ACHN (cell line): ENCODE measurements at places on chromosomes 7 and 10.

DNA sequence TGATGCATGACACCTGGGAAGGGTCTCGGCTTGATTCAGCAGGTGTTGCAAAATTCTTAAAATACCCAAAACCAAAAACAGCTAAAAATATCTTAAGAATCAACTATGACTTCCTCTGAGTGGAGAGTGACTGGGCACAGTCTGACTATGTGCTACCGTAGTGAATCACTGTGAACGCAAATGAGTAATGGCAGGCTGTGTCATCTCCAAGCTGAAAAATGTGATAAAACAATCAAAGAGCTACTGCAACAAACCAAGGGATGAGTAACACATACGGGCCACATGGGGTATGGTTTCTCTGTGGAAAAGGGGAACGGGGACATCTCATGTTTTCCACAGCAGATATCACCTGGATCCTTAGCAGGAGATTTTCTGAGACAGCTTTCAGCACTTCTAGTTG, 127.5 kb downstream of the ABCA13 start:
- DNase-seq, result no peak

DNA sequence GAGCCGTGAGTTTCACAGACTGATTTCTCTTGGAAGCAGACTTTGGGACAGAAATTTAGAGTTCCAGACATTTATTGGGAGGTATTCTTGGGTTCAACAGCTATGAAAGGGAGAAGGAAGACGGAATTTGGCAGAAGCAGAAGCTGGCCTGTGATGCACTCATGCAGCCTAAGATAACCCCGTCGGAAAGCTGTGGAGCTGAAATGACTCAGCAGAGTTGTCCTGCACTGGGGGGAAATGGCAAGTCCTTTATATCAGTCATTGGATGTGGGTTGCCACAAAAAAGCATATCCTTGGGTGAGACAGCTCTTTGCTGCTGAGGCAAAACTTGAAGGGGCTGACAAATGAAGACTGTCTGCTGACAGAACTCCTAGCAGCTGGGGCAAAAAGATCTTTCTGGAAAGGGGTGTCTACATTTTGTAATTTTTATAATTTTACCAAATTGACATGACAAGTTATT, 11.5 kb upstream of the MICU1 start:
- DNase-seq, result no peak

DNA sequence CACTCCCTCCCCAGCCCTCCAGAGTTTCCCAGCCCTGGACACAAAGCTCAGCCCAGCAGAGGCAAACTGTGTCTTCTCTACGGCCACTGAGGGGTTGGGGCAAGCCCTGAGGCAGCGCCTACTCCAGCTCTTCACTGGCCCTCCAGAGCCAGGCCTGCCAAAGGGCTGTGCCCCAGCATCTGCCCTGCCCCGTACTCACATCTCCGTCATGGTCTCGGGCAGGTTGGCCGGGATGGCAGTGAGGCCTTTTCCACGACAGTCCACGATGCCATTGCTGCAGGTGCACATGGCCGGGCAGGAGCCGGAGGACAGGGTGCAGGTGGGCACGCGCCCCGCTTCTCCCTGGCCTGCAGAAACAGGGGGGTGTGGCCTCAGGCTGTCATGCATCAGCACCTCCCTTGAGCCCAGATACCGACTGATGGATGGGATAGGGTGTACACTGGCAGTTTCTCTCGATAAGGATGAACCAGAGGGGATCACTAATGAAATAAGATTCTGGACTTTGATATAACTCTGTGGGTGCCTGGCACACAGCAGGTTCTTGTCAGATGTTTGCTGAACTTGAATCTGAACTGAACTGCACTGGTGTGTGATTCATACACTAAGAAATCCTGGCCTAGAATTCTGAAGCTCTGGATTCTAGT, 125.2 kb downstream of the SLIT1 start:
- no peak for DNase-seq

DNA sequence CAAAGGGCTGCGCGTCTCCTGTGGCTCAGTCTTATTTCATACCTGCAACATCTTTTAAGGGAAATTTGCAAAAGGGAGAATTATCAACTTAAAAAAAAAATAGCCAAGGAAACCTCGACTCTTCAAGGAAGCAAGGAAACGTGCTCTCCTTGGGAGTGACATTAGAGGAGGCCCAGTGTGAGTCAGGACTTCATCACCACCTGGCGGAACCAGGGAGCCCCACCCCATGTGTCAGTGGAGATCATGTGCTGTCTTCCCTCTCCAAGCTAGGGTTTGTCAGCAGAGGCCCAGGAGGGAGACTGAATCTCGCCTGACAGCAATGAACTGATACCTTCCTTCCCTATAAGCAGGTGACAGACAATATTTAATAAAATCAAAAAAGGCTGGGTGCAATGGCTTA, 28.9 kb downstream of the POR start:
- peak; percentile 57 for DNase-seq

DNA sequence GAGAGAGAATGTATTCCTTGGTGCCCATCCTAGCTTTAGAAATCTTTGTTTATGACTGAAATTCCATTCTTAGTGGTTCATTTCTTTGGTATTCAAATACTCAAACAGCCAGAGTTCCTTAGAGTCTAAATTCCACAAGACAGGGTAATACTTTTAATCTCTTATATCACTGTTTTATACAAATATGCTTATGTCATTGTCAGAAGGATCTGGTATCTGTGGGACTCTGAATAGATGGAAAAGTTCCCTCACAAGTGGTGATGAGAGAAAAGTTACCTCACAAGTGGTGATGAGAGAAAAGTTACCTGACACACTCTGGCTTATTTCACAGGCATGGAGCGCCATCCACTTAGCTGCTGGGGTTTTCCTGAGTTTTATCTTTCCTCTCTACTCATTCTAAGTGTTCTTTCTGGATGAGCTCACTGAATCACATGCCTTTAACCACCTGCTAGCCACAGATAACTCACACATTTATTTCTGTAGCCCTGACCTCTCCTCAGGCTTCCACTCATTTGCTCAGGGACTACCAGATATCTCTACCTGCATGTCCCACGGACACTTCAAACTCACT, 784.0 kb downstream of the SUGCT start:
- peak; percentile 72 for DNase-seq

GRCh38 chr7:29272057-29272456, 77.5 kb downstream of the CHN2 start:
- DNase-seq, result no peak

DNA sequence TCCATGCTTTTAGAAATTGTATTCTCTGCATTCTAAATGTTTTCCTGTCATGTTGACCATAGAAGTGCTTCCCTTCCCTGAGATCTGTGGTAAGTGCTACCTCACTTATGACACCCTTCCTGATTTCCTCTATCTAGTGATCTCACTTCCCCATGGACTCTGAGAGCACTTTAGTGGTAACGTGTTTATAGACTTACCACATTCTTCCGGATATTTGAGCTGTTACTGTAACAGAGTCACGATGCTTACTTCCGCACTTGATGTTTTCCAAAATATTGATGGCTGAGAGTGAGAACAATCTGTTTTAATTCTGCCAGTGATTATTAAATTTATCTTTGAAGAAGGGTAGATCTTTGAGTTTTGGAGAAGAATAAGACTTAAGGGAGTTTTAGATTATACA, 60.1 kb upstream of the NAMPT start:
- no peak for DNase-seq

DNA sequence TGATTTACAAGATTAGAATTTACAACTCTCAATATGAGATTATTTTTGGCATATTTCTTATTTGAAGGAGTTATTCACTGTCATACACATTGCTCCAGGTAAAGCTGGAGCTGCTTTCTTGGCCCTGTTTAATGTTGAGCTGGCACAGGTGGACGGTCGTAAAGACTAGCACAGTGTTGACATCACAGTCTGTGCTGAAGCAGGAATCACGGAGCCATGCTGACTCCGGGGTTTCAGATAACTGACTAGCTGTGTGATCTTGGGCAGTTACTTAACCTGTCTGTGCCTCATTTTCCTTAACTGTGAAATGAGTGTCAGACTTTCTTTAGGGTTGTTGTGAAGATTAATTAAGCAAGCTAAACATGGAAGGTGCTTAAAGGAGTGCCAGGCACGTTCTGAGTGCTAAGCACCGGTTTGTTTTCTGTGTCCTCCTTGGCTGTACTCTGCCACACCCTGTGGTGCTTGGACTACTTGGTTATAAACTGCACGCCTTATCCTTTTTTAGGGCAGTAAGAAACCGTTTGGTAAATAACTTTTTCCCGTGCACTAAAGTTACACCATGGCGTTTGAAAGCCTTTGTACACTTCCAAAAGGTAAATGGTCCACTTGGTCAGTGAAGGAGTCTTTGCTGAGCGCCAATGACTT, 47.7 kb downstream of the DYNC2I1 start:
- DNase-seq, result no peak

- DNase-seq, result no peak
These were observed 40.7 kb upstream of the ZMIZ1 start for GRCh38 chr10:79028056-79028430.

DNA sequence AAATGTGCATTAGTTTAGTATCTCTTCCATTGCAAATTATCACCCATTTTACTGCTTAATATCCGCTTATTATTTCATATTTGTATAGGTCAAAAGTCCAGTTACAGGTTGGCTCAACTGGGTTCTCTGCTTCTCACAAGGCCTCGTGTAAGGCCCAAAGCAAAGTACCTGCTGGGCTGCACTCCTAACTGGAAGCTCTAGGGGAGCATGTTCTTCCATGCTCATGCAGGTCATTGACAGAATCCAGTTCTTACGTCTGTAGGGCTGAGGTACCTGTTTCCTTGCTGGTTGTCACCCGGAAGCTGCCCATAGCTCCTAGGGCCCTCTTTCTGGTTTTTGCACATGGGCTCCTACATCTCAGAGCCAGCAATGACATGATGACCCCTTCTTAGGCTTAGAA, 79.6 kb downstream of the RAPGEF5 start:
- DNase-seq, result no peak

- no peak for DNase-seq
These were observed 57.7 kb downstream of the CREB3L2 start for GRCh38 chr7:137944168-137944567.

- no peak for DNase-seq
These were observed 21.4 kb downstream of the DPCD start for GRCh38 chr10:101609481-101609880.

DNA sequence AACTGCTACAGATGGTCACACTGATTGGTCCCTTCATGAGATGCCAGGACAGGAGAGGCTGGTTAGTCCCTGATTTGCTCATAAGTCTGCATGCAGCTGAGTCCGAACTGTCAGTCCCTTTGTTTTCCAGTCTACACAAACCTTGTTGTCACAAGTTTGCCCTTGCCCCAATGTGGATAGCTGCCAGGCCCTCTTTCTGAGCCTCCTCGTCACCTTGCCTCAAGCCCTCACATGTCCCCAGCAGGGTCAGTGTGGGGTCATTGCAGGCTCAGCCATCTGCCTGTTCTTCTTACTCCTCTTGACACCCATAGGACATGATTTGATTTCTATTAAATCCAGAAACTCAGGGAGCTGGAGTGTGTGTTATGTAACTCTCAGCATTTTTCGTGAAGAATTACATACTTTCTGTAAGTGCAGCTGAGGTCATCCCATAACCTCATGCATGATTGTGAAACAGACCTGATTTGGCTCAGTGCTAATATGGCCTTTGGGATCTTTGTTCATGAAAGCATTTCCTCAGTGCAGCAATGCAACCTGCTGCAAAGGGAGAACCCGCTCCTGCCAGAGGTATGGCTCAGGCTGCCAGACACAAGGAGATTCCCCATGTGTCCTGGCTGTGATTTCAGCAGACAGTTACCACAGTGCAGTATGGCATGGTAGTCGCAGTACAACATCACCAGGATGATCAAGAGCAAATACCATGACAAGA, 70.0 kb upstream of the ZMIZ2 start:
- peak; percentile 22 for DNase-seq

- no peak for DNase-seq
These were observed 21.9 kb downstream of the LDB3 start for GRCh38 chr10:86690231-86690630.

DNA sequence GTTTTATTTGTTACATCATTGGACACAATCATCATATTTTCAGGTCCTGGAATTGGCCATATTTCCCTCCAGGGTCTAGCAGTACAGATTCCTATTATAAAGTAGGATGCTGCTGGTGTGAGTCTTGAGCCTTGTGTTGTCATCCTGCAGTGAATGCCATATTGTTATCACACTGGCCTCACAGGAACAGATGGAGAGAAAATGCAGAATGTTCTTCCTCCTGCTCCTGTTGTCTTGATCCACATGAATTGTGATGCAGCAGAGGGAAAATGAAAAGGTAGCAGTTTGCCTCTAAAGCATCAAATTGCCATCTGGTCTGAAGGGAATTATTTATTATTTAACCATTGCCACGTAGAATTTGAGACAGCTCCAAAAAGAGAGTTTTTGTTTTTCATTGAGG, 248.6 kb downstream of the GPAM start:
- DNase-seq, result no peak

GRCh38 chr7:131602994-131603372, 46.6 kb upstream of the PODXL start:
- DNase-seq, result no peak

DNA sequence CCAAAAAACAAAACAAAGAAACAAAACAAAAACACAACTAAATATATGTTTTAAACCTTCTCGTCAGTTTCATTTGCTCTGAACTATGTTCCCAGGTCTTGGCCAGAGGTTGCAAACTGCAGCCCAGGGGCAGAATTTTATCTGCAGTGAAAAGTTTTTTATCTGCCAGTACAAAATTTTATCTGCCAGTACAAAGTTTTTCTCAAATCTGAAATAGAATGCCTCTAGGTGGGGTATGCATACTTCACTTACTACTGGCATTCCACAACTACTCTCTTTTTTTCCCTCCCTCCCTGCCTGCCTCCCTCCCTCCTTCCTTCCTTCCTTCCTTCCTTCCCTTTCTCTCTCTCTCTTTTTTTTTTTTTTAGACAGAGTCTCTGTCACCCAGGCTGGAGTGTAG, 9.4 kb upstream of the CLDN3 start:
- no peak for DNase-seq

DNA sequence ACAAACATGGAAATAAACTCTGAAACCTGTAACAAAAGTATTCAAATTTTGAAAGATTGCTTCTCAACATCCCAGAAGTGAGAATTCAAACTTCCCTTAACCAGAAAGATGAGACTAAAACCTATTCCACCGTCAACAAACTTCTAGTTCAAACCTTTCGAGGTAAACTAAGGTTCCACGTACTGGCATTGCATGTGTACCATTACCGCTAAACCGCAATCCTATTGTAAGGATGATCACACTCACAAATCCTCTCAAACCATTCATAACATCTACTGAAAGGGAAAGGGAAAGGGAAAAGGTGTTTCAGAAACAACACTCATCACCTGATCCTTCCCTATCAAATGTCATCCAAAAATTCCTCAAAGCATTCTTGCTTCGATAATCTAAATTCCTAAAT, 3.1 kb downstream of the SMURF1 start:
- peak; percentile 22 for DNase-seq

- DNase-seq, result no peak
These were observed 91.6 kb downstream of the GLCCI1 start for GRCh38 chr7:8060241-8060640.

GRCh38 chr7:70377957-70378356, 754.0 kb upstream of the GALNT17 start:
- DNase-seq, result no peak

DNA sequence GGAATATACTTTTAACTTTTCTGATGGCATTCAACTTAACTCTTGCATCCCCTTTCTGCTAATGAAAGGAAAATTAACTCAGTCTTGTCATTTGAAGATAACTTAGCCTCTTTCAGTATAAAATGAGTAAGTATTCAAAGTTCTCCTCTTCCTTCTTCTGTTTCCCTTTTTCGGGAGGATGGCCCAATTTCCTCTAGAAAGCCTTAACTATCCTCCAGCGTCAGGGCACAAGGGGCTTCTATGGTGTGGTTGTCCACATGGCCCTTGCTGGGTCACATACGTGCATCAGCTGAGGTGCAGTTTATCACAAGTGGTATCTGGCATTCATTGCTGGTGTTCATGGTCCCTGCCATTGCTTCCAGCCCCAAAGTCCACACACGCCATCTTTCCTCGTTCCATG, 17.8 kb upstream of the GSAP start:
- DNase-seq, result no peak
